ENCODE measurements at places on chromosomes 6 and 20.

DNA sequence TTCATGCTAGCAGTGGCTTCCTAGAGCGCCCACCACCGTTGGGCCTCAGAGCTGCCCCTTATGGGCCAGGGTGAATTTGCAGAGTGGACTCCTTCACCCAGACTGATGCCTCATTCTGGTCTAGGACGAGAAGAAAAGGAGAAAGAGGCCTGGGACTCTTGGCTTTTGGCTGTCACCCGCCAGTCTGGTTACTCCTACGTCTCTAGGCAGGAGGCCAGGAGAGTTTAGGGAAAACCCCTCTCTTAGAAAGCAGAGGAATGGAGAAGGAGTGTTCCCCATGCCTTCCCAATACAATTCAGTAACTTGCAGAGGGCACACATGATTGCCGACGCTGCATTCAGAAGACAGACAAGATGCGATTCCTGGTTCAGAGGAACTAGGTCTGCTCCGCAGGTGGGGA is 70.1 kb downstream of the CDC5L start:
- DNase-seq, result no peak

- DNase-seq, result no peak
Observed at GRCh38 chr6:39402239-39402751, 79.8 kb upstream of the KCNK16 start.

GRCh38 chr20:17505636-17506517 is 25.3 kb downstream of the BFSP1 start:
- peak; percentile 17 for DNase-seq

DNA sequence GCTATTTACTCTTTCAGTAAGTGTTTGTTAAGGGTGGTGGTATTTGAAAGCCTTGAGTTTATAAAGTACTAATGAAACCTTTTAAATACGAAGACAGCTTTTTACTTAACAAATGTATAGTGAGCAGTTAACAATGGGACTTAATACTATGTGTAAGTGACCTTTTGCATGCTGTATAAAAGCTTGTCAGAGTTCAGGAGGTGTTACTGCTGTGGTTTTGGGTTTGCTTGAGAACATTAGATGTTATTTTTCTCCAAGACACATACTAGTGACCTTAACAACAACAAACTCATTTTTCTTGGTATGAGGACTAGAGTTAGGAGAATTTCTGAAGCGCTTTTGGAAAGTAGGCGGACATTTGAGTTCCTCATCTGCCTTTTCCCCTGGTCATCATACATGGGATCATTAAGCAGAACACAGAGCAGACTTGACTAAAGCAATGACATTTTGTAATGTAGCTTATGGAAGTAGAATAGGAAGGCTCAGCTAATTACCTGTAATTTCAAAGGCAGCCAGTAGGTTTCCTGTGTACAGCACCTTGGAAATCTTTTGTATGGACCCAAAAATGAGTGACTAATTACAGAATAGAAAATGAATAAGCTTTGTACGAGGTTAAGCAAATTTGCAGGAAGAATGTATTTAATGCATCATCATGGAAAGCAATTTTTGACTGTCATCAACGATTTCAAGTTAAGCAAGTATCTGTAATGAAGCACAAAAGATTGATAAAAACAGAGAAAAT is 14.1 kb downstream of the CDYL start:
- DNase-seq, result no peak

DNA sequence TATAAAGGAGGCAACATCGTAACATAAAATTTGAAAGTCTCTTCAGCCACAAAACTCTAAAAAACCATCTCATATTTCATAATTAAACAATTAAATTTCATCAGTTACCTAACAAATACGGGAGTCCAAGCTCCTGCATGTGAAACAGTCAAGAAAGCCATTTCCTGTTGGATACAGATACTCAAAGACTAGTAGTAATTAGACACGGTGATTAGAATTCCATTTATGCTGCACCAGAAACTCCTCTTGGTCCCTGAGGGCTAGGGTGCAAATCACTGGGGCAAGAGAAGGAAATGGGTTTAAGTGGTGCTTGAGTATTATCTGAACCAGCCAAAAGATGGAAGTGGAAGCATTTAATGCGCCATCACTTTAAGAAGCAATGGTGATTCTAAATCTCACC is 27.4 kb downstream of the TRAM2 start:
- DNase-seq, result no peak

DNA sequence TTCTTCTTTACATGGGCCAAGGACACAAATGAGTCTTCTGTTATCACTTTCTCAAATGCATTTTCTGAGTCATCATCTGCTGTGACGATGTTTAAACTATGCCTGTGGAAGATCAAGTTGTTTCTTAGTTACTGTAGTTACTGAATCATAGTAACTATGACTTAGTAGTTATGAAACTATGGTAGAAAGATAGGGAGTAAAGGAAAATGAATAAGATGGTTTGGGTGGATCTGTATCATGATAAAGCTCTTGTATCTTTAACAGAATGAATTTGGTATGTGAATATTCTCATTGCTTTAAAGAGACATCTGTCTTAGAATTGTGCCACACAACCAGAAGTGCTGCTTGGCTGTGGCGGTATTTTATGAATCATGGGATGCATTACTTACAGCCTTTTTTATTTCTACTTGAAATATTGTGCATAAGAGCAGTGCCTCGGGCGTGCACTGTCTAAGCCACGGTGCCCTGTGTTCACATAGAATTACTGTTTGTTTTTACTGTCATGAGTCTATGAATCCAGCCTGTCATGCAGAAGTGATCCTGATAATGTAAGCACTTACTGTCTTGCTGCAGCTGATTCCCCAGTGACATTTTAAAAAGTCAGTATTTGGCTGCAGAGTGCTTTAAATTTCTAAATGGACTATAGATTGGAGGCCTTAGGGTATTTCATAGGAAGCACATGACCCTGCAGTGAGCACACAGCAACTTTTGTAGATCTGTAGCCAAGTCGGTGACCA is 215.2 kb downstream of the TMEM242 start:
- peak; percentile 95 for DNase-seq

GRCh38 chr6:47203266-47203937 is 106.3 kb downstream of the TNFRSF21 start:
- DNase-seq, result no peak

DNA sequence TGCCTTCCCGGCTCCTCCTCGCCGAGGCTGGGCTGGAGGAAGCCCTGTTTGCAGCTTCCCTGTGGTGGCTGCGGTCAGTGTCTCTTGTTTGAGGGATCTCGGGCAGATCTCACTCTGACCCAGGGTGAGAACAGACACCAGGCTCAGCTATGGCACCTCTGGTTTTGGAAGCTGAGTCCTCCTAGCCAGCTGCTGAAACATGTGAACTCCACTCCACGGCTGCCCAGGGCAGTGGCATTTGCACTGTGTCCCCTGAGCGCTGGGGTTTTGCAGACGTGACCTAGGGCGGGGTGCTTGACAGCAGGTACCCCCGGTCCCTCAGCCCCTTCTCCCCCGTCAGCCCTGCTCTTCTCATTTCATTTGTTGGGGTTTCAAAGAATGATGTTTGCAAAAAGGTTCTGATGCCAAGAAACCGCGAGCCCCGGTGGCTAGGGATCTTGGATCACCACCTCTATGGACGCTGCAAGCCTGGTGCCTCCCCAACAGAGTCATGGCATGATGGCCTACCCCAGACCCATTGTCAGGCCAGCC is 55.0 kb upstream of the DACT2 start:
- DNase-seq, result no peak

GRCh38 chr6:14831937-14832336 is 413.9 kb upstream of the JARID2 start:
- peak; percentile 35 for DNase-seq

- no peak for DNase-seq
Observed at GRCh38 chr6:157169226-157169625, 154.1 kb downstream of the TMEM242 start.

GRCh38 chr6:129996387-129996786 is 22.0 kb upstream of the L3MBTL3 start:
- DNase-seq, result no peak

- no peak for DNase-seq
Observed at GRCh38 chr20:58913079-58913478, 60.6 kb downstream of the GNAS start.

- no peak for DNase-seq
Observed at GRCh38 chr6:136186363-136186762, 63.7 kb downstream of the MTFR2 start.

GRCh38 chr20:21982559-21982958 is 277.1 kb downstream of the PAX1 start:
- DNase-seq, result peak; percentile 4

DNA sequence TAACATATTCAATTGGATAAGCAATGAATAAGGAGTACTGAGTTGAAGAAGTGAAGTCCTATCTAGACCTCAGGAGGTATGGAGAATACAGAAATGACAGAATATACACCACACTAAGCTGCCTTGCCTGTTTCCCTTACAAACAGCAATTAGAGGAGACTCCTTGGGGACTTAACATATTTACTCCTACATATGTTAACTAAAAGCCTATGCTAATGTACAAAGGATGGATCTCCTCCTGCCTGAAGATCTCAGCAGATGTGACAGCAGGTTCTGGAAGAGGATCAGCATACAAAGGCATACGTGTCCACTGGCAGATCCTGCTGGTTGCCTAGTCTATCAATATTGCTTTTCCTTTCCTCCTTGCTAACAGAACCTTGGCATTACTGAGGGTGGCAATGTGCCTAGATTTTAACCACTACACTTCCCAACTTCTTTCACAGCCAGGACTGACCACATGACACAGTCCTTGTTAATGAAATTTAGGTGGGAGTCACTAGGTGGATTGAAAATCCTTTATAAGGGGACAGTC is 29.6 kb downstream of the PRKN start:
- DNase-seq, result no peak

GRCh38 chr20:36121981-36122930 is 32.3 kb upstream of the EPB41L1 start:
- no peak for DNase-seq

GRCh38 chr20:57841297-57841866 is 131.6 kb upstream of the PMEPA1 start:
- no peak for DNase-seq
